ENCODE measurements at places on chromosomes 1 and 21.

- no peak for DNase-seq
Measured at GRCh38 chr1:93876244-93876643, 2.8 kb downstream of the DNTTIP2 start.

- no peak for DNase-seq
Measured at GRCh38 chr1:42433369-42433768, 22.5 kb downstream of the ZMYND12 start.

DNA sequence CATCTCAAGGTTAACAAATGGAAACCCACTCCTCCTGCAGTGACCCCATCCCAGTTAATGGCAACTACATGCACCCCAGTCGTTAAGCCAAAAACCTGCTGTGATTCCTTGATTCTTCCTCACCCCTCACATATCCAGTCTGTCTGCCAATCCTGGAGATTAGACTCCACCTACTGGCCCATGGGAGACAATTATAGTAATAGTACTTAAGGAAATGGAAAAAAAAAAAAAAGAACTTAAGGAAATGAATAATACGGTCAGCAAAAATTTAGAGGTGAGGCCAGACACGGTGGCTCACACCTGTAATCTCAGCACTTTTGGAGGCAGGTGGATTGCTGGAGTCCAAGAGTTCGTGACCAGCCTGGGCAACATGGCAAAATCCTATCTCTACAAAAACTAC is 7.0 kb downstream of the NOL9 start:
- no peak for DNase-seq

GRCh38 chr1:94118471-94118870 is 2.5 kb downstream of the ABCA4 start:
- no peak for DNase-seq

- DNase-seq, result no peak
Measured at GRCh38 chr1:70608815-70609214, 197.7 kb downstream of the CTH start.

GRCh38 chr1:24919791-24920532 is 10.1 kb downstream of the RUNX3 start:
- no peak for DNase-seq

GRCh38 chr1:91334856-91335255 is 69.8 kb downstream of the HFM1 start:
- no peak for DNase-seq

- no peak for DNase-seq
Measured at GRCh38 chr1:196677781-196678509, 26.1 kb downstream of the CFH start.

GRCh38 chr1:201591981-201592380 is 53.1 kb downstream of the NAV1 start:
- no peak for DNase-seq

DNA sequence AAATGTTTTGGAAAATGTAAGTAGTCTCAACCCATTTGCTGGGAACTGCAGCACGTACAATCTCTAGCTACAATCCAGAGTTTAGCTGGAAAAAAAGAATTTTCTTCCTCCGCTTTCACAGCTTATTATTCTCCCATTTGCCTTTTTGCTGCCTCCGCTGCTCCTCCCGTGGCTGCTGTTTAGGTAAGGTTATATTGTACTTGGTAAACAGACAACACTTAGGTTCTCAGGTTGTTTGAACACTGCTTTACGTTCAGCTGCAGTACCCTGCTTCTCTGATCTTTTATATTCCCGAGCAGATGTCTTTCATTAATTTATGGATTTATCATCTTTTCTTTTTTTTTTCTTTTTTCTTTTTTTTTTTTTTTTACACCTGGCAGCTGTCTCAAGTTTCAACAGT is 14.3 kb downstream of the PROX1 start:
- no peak for DNase-seq

DNA sequence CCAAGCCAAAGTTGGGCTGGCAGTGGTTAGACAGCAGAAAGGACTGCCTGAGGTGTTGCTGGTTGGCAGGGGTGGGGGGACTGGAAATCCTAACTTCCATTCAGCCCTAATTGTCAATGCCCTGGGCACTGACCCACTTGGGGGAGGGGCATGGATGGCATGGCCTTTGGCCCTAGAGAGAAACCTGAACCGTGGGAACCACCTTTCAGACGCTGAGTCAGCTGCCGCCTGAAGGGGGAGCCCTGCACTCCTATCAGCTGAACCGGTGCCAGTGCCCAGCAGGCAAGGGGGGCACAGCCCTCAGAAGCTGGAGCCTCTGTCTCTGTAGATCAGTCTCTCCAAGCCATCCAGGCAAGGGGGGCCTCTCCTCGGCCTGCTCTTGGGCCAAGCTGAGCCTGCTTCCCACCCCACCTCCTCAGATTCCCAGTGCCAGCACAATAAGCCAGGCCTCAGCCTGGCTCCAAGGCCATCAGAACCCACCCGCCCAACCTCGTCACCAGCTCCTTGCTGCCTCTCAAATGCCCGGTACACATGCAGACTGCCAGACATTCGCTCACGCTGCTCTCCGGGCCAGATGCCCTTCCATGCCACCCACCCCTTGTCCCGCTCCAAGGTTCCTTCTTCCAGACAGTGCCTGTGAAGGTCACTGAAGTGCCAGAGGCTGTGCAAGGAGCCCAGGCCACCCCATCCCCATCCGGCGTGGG is 11.6 kb downstream of the TINAGL1 start:
- no peak for DNase-seq

GRCh38 chr1:43818691-43819090 is 111.4 kb downstream of the ST3GAL3 start:
- DNase-seq, result no peak

GRCh38 chr1:45136984-45137383 is 69.4 kb downstream of the ZSWIM5 start:
- no peak for DNase-seq

DNA sequence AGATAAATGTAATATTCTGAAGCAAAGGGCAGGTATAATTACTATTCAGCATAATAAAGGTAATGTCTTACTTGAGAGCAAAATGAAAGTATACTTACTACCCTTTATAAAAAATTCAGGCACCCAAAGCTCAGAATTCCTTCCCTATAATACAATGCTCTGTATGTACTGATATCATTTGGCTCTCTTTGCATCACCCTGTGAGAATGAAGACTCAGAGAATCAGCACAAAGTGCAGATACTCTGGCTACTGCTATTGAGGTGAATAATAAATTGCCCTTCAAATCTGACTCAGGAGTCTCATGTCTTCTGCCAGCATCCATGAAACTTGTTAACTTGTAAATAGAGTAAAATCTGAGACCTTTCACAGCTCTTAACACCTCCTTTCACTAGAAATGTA is 108.5 kb upstream of the KCTD3 start:
- DNase-seq, result no peak

GRCh38 chr1:170064821-170065220 is 9.7 kb downstream of the KIFAP3 start:
- DNase-seq, result no peak

DNA sequence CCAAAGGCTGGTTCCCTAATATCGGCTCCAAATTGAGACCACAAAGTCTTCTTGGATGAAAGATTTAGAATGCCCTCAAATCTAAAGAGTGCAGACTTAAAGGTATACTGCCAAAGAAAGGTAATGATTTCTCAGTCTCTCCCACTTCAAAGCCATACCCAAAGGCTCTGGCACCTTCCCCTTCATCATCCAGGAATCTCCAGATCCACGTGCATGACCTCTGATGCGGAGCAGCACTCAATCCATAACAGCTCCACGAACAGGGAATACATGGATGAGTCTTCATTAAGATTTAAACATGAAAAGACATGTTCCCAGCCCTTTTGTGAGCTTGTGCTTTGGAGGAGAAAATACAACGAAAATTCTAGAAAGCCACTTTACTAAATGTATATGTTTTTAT is 453.9 kb downstream of the DSCAM start:
- no peak for DNase-seq

GRCh38 chr1:233364695-233365539 is 37.4 kb downstream of the MAP3K21 start:
- DNase-seq, result no peak

- DNase-seq, result no peak
Measured at GRCh38 chr21:32410916-32411315, 1.6 kb upstream of the EVA1C start.

- peak; percentile 74 for DNase-seq
Measured at GRCh38 chr1:27044613-27045151, 32.0 kb upstream of the TENT5B start.

- DNase-seq, result no peak
Measured at GRCh38 chr1:55081905-55082296, 42.6 kb downstream of the PCSK9 start.

DNA sequence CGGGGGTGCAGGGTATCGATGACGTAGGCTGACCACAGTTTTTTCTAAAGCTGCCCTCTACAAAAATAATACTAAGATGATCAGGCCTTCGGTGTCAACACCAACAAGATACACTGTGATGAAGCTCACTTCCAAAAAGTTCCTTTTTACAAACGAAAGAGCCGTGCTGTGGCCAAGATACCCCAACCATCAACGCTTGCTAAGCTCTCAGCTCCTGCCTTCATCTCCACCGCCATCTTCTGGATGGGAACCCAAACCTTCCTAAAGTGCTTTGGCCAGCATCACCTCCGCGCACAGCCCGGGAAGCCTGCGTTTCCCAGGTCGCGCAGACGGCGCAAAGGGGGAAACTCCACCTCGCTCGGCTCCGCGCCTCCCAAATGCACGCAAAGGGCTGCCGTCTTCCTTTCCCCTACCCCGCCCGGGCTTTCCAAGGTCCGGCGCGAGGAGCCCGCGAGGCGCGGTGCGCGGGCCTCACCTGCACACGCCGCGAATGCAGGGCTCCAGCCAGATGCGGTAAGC is 541 bp downstream of the USP48 start:
- no peak for DNase-seq

- DNase-seq, result no peak
Measured at GRCh38 chr1:175810305-175810704, 66.9 kb upstream of the TNR start.

DNA sequence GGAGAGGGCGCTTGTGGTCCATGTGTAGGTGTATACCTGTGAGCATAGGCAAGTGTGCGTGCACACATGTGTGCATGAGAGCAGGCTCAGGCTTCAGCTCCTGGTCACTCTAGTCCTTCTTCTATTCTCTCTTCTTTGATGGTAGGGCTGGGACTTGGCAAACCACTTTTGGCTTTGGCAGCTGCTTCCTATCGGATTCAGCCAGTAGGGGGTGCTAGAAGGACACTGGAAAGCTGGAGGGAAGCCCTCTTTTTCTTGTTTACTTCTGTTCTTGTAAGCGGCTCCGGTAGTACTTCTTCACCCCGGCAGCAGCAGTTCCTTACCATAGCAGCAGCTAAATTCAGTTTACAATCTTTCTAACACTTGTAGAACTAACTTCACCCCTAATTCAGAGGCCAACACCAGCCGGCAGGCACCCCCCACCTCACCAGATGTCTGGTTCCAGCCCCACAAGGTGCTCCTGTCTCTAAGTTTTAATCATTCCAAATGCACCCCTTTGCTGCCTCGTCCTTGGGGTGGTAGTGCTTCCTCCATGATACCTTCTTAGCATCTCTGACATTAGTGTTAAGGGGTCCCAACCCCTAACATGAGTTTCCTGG is 25.1 kb downstream of the NENF start:
- peak; percentile 31 for DNase-seq

DNA sequence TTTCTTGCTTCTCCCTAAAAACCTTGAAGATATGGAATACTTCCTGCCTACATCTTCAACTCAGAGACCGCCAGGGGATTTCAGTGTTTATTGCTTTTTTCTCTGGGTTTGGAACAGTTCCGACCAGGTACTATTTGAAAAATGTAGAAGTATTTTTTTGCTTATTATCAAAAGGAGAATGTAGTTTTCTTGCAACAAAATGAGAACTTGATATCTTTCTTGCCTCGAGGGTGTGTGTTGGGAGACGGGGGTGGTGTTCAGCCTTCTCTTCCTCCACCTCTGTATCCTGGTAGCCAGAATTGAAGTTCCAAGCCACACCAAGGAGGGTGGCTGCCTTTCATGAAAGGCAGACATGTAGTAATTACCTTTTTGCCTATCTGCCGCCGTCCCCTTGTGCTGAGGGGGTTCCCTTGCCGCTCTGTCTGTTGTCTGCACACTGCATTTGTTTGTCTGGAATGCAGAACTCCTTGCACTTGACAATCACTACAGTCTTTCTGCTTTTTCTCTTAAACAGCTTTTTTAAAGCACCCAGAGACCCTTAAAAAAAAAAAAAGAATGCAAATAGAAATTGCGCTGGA is 212.1 kb downstream of the PBX1 start:
- no peak for DNase-seq

DNA sequence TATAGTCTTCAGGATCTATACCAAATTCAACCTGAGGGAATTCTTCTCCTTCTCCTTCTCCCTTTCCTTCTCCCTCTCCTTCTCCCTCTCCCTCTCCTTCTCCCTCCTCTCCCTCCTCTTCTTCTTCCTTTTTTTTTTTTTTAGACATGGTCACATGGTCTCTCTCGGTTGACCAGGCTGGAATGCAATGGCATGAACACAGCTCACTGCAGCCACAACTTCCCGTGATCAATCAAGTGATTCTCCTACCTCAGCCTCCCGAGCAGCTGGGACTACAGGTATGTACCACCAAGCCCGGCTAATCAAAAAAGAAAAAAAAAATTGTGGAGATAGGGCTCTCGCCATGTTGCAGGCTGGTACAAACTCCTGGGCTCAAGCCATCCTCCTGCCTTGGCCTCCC is 51.5 kb downstream of the DNAI4 start:
- DNase-seq, result no peak

DNA sequence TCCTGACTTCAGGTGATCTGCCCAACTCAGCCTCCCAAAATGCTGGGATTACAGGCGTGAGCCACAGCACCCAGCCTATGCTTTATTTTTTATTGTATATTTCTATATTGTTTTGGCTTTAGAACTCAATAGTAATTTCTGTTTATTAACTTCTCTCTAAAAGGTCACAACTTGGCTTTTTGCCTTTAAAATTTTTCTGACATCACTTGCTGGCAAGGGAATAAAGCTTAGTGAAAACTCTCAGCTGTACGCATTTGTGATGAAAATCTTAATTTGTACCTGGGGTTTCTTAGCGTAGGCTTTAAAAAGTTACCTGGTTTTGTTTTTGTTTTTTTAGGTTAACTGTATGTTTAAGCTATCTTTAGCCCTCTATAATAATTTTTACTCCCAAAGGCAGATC is 36.2 kb downstream of the B3GALNT2 start:
- DNase-seq, result no peak

DNA sequence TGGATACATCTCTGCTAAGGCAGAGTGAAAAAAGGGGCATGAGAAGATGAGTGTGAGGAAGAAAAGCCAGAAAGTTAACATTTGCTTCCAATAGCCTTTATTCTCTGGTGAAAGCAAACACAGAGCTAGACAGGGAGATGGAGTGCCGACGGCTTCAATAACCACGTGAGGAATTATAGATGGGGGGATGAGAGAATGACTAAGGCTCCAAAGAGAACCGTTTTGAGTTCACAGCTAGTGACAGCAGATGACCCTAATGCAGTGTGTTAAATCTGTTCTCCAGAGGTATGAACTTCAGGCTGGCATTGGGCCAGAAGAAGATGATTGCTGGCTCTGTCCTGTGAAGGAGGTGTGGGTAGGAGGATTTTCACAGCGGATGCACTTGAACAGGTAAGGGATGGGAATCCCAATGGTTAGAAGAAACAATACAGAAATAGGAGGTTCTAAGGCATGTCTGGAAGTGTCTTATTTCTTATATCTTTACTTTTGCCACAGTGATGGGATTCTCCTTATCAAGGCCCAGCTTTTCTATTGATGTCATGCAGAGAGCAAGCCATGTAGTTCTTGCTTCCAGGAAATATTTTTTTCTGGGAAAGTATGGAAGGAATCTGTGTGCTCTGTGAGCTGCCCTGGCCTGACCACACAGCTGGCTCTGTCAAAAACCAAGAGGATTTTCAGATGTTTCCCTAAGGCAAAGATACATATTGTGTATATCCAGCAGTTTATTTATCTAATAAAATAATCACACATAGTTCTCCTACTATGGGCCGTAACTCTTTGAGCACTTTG is 573.8 kb downstream of the LTN1 start:
- no peak for DNase-seq
